GM18507 (cell line): ENCODE measurements at places on chromosomes 4 and X.

DNA sequence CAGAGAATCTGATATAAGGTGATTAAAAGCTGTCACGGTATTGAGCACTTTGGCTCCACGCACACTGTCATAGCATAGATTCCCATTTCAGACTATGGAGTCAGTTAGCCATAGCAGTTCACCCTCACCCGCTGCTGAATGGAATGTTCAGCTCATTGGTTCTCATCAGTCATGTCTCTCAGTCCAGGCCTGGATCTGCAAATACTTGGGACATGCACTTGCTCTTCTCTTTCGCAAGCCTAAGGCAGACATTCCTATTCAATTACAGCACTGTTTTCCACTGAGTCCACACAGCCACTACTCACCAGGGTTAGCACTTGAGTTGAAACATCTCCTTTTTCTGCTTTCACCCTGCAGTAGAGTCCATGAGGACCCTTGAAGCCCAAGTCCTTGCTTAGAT lies 30.6 kb upstream of the SCML1 start:
- DNase-seq = no peak

- no peak for DNase-seq
Measured at GRCh38 chr4:170398218-170398617, 308.5 kb upstream of the AADAT start.

- no peak for DNase-seq
Measured at GRCh38 chr4:176226736-176227135, 31.4 kb upstream of the SPATA4 start.

DNA sequence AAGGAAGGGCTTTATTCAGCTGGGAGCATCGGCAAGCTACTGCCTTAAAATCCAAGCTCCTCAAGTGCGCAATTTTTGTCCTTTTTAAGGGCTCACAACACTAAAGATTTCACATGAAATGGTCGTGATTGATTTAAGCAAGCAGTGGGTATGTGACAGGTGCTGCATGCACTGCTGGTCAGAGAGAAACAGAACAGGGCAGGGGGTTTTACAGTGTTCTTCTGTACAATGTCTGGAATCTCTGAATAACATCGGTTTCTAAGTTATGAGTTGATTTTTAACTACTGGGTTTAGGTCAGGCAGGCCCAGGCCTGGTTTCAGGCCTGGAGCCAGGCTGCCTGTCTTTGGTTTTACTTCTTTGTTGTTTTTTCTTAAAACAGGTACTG lies 6.0 kb downstream of the UGT2B17 start:
- DNase-seq = no peak

DNA sequence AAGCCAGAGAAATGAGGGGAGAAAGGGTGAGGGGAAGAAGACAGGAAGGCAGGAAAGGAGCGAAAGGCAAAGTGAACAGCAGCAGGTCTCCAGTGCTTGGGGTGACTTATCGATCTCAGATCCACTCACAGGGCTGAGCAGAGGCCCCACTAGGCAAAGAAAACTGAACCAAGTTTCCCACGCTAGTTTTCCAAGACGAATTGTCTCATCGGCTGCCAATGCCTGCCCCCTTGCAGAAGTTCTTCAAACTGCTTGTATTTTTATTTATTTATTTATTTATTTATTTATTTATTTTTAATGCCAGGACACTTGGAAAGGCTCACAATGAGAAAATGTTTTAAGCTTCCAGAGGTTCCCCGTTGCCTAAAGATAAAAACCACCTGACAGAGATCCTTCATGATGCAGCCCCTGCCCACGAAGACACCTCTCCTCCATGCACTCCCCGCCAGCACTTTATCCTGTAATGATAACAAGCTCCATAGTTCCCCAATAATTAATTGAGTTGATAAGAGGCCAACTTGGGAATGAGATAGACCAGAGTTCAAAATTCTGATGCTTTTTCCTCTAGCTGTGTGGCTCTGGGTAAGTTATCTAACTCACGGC lies 43.2 kb downstream of the QDPR start:
- no peak for DNase-seq

DNA sequence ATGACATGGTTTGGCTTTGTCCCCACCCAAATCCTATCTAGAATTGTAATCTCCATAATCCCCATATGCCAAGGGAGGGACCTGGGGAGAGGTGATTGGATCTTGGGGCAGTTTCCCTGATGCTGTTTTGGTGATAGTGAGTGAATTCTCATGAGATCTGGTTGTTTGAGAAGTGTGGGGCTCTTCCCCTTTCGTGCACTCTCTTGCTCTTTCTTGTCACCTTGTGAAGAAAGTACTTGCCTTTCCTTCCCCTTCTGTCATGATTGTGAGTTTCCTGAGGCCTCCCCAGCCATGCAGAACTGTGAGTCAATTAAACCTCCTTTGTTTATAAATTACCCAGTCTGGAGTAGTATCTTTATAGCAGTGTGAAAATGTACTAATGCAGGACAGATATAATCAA lies 36.4 kb upstream of the FREM3 start:
- no peak for DNase-seq

DNA sequence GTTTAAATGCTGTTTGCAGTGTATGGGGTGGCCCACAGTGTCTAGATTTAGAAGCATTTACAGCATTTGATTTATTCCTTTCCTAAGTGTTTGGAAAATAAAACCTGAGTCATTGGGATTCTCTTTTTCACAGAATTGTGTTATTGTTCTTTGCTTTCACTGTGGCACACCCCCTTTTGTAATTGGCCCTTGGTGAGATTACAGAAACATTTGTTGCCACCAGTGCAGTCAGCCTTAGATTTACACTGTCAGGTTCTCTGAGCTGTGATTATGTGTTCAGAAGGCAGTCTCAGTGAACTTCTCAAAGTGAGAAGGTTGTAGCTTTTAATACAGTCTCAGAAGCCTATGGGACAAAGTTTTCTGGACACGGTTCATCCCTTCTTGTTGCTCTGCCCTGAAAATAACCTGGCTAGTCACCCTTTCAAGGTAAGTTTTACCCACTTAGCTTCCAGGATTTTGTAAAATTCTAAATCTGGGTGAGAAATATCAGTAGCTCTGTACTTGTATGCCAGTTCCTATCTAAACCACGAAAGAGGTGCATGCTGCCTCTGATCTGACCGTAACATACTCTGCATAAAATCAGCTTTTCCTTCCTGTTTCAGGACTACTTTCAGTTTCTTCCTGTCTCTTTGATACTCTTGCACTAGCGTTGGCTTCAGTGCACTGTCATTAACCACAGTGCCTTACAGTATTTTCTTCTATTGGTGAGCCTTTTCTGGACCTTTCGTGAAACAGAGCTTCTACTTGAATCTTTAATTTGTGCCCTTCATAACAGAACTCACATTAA lies 12.6 kb downstream of the RUFY3 start:
- peak; percentile 36 for DNase-seq

- DNase-seq = no peak
Measured at GRCh38 chr4:6221301-6221850, 21.0 kb upstream of the JAKMIP1 start.

GRCh38 chr4:122652379-122652778 lies 31.5 kb upstream of the IL21 start:
- DNase-seq = no peak

- no peak for DNase-seq
Measured at GRCh38 chrX:19990151-19990555, 708 bp downstream of the BCLAF3 start.

GRCh38 chrX:110563282-110563681 lies 204.6 kb downstream of the RTL9 start:
- no peak for DNase-seq

DNA sequence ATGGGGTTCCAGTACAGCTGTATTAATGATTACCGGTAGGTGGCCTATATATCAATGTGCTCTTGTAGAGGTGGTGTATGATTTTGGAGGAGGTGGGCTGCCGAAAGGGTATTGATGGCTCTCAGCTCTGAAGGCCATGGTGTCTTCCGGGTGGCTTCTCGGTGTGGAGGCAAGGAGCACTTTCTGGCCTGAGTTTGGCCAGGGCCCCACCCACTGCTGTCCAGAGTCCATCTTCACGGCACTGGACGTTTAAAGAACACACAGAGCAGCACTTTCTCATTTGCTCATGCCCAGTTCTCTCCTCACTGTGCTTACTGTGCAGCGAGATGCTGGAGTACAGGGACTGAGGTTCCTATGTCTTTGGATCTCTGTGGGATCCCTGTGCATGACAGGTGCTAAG lies 16.1 kb downstream of the BST1 start:
- no peak for DNase-seq

GRCh38 chr4:125045311-125045710 lies 269.4 kb upstream of the FAT4 start:
- no peak for DNase-seq

DNA sequence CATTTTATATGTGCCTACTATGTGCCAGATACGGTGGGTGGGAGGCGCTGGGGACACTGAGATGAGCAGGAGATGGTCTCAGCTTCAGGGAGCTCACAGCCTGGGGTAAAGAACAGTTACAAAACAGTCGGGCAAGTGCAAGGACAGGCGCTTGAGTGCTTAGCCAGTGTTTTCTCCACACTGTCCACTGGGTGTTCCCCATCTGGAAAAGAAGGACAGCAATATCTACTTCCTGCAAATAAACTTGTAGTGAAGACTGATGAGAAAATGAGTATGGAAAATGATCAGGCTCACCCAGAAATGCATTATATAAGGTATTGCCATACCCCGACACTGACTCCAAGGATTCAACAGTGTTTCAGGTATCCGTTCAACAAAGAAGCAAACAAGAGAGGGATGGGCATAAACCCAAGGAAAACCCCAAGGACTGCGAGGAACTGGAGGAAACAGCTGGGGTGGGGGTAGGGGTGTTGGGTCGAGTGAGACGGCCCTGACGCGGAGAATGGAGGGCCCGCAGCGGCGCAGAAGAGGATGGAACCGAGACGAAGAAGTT lies 835 bp downstream of the TMEM185A start:
- DNase-seq = no peak

DNA sequence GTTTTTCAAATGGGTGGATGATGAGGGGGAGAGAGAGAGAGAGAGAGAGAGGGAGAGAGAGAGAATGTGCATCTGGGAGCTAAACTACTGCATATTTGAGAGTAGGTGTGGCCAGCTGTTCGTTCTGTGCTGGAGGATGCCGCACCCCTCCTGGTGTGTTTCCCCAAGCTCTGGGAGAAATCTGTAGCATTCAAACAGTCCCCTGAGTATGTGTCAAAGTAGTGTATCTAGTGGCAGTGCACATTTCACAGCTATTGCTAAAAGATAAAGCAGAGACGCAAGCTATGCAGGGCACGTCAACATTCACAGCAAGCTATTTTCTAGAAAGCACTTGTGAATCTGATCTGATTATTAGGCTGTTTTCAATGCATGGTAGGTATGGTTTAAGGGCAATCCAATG lies 83.5 kb upstream of the LIMCH1 start:
- DNase-seq = no peak

DNA sequence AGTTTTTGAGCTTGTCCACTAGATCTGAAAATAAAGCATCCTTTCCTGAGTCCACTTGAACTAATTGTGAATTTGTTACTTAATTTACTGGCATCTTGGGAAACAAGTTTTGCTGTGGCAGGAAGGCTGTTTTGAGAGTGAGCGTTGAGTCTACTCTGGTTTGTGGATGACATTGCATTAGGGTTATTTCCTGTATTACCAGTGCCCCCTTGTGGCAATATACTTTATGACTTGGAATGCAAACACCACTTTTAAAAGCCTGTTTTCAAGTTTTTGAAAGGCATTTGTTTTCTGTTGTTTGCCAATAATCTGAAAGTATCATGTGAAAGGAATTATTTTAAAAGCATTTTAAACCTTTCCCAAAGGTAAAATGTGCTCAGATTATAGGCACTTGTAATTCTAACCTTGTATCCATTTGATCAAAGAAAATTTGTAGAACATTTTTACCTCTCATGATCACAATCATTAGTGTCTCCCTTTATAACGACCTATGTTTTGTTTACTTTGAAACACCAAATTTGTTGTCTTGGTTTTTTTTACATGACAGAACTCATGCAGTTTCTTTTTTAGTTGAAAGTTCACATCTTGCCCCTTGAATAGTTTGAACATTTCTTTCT lies 18.0 kb upstream of the CYP2U1 start:
- no peak for DNase-seq

DNA sequence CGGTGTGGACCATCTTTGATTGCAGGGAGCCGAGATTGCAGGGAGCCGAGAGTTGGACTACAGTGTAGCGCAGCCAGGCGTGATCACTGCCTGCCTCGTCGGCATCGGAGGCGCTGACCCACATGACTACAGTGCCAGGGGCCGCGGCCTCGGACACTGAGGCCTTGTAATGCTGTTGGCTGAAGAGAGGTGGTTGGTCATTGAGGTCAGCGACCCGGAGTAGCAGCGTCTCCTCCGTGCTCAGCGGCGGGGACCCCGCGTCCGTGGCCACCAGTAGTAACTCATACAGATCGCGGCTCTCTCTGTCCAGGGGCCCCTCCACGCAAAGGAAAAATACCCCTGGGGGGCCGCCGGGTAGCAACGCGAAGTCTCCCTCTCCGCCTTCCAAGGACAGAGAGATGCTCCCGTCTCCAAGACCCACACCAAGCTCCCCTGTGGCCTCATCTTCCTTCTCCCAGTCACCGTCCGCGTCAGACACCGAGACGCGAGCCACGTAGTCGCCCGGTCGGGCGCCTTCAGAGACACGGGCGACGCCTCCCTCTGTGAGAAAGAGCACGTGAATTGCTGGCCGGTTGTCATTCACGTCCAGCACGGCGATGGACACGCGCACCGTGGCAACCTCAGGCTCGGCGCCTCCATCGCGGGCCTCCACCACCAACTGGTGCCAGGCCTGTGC lies 1.9 kb downstream of the DCHS2 start:
- no peak for DNase-seq

GRCh38 chrX:134377537-134377936 lies 82.4 kb upstream of the HPRT1 start:
- DNase-seq = no peak

DNA sequence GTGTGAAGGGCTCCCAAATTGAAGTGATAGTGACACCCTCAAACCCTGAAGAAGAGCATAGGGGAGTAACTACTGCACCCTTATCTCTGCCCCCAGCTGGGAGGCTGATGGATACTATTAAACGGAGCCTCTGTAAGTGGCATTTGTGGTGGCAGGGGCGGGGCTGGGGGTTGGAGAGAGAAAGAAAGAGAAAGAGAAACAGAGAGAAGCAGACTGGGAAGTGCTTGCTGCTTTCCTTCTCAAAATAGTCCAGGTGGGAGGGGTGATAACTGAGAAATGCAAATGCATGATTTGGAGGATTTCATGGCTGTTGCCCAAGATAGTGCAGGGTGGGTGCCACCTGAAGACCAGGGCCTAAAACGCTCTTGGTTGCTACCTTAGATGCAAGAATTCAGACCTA lies 253.5 kb upstream of the GATB start:
- peak; percentile 30 for DNase-seq

DNA sequence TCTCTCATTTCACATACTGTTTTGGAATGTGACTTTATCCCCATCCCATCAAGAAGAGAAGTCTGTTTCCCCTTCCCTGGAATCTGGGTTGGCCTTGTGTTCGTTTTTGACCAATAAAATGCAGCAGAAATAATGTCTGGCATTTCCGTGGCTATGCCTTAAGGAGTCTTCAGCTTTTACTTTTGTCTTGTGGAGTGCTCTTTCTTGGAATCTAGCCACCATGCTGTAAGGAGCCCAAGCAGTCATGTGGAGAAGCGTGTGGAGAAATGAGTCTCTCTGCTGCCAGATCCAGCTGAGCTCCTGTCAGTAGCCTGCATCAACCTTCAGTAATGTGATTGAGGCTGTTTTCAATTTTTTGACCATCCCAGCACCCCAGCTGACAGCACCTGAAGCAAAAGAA lies 84.4 kb upstream of the ARMCX2 start:
- no peak for DNase-seq
